Effector memory CD4-positive, alpha-beta T cell (primary cell): ENCODE measurements at places on chromosomes 4 and X.

- DNase-seq: no peak
Observed at GRCh38 chrX:21656587-21657317, 1.4 kb downstream of the KLHL34 start.

GRCh38 chrX:46226422-46226821 is 318.8 kb downstream of the ZNF674 start:
- DNase-seq: no peak

DNA sequence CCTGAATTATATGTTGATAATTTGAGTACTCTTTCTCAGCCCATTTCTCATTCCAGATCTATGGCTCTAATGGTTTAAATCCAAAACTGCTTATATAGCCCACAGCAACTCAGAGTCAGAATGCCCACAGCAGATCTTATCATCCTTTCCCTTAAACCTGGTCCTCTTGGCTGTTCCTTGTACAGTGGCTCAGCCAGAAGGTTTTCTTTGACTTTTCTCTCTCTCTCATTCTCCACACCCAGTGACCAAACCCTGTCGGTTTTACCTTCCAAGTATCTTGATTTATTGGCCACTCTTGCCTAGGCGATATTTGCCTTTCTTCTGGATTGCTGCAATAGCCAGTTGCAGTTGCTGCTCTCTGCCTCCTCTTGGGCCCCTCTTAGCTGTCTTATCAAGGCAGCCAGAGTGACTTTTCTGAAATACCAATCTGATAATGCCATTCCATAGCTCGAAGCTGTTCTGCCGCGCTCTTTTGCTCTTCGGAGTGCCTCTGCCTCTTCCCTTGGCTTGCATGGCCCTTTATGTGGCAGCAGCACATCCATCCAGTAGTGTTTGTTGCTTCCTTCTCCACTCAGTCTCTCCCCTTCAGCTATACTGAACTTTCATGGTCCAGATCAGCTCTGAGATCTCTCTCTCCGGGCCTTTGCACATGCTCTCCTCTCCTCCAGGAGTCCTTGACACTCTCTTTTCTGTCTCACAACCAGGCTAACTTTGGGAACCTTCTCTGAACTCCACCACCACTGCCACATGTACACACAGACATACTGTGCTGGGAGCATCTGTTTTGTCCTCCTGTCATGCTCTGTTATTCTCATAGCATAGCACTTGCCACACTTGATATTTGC is 11.8 kb downstream of the GAB1 start:
- DNase-seq: no peak

DNA sequence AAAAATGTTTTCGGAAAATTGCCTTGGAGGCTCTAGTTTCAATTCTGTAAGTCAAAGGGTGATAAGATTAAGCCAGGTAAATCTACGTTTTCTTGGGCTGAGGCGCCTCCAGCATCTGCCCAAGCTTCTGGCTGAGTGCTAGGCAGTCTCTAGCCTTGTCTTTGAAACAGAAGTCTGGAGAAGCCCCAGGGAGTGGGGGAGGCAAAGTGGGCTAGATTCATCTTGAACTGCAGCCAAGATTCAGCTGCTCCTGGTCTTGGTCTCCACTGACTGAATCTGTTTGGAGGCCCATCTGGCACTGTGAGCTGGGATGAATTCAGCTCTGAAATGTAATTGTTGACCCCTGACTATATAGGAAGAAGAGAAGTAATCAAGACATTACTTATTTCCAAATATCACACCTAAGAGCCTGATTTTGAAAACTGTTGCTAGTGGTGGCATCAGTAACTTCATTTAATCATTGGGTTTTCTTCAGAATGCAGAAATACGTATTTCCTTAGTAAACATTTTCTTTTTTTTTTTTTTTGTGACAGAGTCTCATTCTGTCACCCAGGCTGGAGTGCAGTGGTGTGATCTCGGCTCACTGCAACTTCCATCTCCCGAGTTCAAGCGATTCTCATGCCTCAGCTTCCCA is 187.3 kb upstream of the LEF1 start:
- no peak for DNase-seq

DNA sequence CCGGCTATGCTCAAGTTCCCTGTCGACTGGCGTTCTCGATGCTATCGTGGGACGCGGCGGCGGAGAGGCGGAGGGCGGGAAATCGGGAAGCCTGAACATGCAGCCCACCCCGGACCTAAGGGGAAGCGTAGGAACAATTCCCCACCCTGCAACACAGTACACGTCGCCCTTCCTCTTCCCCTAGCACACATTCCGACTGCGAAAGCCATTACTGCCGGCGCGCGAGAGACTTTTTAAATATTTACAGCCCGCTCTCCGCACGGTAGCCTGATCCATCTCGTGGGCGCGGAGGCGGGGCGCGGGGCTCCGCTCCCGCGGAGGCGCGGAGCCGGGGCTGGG is 48.1 kb upstream of the BCOR start:
- no peak for DNase-seq

DNA sequence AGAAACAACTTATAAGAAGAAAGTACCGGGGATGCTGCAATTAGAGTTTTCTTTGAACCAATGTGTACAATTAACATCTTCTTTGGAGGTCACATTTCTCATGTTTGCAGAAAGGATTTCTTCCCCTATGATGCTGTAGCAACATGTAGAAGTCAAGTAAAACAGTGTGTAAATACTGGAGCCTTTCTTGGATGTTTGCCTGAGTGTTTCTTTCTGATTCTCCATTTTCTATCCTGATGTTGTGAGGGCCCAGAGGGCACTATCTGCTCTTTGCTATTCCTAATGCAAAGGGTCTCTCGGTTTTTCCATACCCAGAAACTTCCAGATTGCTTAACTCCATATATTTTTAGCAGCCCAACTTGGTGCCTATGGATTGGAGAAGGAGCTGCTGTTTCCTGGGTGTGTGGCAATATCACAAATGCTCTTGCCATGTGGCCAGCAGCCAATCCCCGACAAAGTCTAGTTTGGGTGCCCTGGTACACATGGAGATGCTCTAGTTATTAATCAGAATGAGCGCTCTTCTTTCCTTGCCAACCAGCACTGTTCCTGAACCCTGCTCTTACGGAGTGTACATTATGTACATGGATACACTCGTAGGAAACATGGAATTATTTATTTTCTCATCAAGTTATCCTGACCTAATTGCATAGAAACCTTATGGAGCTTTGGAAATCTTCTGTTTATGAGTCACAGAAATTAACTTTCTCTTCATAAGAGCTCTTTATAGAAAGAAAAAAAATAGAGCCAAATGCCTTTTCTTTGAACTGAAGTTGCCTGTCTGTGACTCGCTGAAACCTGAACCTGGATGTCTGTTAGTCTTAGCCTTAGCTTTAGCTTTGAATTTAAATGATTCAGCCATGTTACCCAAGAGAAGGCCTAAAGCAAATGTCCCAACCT is 67.0 kb upstream of the GPC4 start:
- DNase-seq: no peak

GRCh38 chr4:47913861-47914219 is 543 bp downstream of the NFXL1 start:
- DNase-seq: peak; percentile 11

DNA sequence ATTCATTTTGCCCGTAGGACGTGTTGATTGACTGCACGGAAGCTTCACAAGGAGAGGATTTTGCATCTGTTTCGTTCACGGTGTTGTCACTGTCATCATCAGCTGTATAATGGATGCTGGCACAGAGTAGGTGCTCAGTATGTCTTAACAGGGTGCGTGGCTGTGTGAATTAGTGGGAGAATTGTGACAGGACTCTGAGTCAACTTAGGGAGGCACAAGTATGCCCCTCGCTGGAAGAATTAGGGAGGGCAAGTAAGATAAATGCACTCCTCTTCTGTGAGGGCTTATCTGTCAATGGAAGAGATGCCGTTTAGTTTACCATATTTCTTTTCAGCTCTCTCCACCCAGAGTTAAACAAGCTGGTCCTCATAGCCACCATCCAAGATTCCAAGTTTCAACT is 107.2 kb downstream of the TRIML1 start:
- no peak for DNase-seq

GRCh38 chr4:175999944-176000343 is 65.7 kb upstream of the WDR17 start:
- DNase-seq: no peak

- no peak for DNase-seq
Observed at GRCh38 chrX:26409636-26410035, 193.7 kb downstream of the MAGEB5 start.

- DNase-seq: no peak
Observed at GRCh38 chr4:163414275-163414674, 59.3 kb downstream of the TKTL2 start.

- no peak for DNase-seq
Observed at GRCh38 chr4:137754652-137755471, 222.6 kb upstream of the PCDH18 start.

DNA sequence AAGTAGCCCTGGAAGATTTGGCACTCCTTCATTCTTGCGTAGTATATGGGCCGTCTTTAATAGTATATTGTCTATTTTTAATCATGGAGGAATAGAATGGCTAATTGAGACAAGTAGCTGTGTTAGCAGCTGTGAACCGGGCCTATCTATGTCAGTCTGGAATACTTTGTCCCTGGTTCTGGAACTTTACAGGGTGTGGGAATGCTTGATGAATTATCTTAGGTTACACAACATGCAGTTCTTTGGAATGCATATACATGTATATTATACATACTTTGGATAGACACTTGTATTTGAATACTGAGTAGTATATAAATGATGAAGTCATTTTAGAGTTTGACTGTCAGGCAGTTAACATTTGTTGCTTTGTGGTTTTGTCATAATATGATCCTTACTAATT is 37.4 kb downstream of the PDLIM5 start:
- no peak for DNase-seq

DNA sequence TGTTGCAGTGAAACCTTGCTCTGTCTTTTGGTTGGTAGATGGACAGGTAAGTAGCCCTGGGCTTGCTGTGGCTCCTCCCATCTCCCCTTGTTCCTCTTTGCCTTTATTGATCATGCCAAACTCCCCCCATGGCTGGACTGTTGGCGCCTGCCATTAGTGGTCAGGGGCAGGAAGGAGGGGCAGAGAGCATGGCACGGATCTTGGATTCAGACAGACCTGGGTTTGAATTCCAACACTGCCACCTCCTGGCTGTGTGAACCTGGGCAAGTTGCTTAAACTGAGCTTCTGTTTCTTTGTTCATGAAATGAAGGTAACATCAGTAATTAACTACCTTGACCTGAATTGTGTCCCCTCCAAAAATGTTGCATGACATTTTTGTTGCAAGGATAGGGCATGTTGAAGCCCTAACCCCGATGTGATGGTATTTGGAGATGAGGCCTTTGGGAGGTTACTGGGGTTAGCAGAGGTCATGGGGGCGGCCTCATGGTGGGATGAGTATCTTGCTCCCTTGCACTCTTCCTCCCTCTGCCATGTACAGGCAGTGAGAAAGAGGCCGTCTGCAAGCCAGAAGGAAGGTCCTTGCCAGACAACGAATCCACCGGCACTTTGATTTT is 6.0 kb downstream of the SLC2A9 start:
- DNase-seq: no peak

GRCh38 chr4:67131224-67131623 is 414.1 kb downstream of the CENPC start:
- DNase-seq: no peak

- DNase-seq: no peak
Observed at GRCh38 chr4:82611527-82611926, 49.7 kb upstream of the TMEM150C start.

- no peak for DNase-seq
Observed at GRCh38 chrX:51608766-51609165, 9.9 kb downstream of the CENPVL3 start.

DNA sequence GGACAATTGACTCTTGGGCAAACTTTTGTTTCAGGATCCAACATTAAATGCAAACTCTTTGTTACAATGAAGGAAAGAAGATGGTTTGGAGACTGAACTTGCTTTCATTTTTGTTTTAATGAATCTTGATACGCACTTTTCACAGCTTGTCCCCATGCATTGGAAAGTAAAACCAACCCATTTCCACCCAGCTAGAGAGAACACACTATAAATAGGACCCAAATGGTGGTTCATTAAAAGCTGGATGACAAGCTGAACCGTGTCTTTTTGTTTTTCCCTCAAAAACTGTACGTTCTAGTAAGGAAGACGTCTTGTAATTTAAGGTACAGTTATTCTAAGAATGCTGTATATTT is 95.3 kb upstream of the EGFL6 start:
- DNase-seq: no peak

- DNase-seq: no peak
Observed at GRCh38 chr4:16289897-16290554, 63.8 kb upstream of the TAPT1 start.

DNA sequence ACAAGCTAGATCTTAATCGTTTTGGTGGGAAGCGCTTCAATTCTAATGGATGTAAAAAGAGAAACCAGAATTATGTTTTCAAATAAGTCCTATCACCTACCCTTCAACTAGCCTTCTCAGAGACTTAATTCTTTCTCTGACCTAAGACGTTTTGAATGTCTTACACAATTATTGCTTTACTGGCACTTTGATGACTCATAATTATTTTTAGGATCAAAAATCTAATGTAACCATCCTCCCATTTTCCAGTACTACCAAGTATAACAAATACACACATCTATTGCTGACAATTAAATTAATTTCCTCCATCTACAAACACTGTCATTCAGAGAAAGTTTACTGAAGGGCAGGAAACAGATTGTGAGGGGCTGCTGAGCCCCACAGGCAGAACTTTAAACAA is 108.6 kb downstream of the PPP3CA start:
- DNase-seq: no peak

DNA sequence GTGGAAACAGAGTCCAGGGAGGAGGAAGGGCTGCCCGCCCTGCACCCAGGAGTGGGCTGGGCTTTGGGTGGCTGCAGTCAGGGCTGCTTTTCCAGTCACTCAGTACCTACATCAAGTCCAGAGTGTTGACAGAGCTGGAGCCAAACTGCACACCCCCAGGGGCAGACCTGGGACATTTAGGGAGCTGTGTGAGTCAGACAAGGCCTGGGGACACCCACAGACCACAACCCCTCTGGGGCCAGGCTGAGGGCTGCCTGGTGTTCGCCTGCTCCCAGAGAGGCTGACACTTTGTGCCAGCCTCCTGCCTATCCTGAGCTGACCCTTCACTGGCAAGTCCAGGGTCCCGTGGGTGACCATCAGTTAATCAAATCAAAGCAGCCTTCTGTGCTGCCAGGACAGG is 240.0 kb downstream of the BCOR start:
- DNase-seq: no peak

- no peak for DNase-seq
Observed at GRCh38 chrX:101377547-101377946, 8.4 kb downstream of the BTK start.

DNA sequence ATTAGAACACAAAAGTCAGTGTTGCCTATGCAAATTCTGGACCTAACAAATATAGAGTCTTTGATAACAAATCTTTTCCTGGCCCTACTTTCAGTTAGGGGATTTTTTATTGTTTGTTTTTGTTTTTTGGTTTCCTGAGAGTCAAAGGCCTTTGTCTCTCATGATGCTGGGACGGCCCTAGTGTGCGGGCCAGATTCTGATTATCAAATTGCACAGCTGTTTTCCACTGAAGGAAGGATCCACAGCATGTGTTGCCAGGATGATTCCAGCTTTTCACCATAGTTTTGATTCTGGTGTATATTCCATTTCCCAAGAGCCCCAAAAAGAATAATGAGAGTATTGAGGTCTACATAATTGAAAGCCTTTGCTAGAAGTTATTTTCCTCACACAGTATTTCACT is 248.2 kb downstream of the CAMK2D start:
- DNase-seq: no peak

- DNase-seq: no peak
Observed at GRCh38 chrX:45768666-45769236, 568.1 kb upstream of the DIPK2B start.

- no peak for DNase-seq
Observed at GRCh38 chr4:156312261-156312847, 358.7 kb upstream of the CTSO start.
